ENCODE measurements at places on chromosomes 5 and 9.

DNA sequence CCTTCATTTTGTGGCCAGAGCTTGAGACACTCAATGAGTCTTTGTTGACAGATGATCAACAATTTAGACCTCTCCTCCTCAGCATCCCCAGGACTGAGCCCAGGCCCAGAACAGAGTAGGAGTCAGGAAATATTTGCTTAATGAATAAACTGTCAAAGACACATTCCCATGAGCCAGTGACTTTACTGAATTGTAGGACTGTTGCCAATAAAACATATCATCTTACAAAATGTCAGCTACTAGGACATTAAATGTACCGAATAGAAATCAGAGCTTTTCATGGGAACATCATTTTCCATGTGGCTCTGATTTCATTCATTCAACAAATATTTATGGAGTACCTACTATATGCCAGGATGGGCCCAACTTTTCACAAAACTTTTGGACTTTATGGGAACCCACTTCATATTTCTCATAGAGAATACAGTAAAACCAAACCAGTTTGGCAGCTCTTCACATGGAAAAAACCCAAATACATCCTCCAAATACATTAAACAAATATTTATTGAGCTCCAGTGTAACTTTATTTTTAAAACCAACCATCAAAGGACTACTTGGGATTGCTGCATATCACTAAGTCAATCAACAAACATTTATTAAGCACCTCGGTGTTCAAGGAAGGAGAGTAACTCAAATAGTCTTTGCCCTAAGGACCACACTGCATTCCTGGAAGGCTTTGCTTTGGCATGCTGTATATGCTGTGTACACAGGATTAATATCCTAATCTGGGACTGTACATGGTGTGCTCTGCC is 11.4 kb downstream of the VDAC1 start:
- DNase-seq = no peak

DNA sequence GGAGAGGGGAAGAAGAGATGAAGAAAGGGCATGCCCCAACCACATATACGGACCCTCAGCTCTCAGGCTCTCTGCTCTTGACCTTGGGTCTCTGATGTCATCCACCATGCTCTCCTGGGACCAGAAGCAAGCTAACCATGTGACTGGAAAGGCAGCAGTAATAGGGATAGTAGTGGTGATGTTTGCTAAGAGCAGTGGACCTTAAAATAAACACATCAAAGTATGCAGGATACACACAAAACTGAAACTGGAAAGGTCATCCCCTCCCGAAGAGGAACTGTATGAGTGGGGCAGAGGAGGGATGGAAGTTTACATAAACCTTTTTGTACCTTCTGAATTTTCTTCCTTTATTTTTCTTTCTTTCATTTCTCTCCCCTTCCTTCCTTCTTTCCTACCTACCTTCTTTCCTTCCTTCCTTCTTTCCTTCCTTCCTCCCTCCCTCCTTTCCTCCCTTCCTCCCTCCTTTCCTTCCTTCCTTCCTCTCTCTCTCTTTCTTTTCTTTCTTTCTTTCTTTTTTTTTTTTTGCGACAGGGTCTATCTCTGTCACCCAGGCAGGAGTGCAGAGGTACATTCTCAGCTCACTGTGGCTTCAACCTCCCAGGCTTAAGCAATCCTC is 8.1 kb upstream of the PTPN3 start:
- no peak for DNase-seq

- no peak for DNase-seq
These were observed 11.8 kb downstream of the SLC25A48 start for GRCh38 chr5:135846311-135846710.

DNA sequence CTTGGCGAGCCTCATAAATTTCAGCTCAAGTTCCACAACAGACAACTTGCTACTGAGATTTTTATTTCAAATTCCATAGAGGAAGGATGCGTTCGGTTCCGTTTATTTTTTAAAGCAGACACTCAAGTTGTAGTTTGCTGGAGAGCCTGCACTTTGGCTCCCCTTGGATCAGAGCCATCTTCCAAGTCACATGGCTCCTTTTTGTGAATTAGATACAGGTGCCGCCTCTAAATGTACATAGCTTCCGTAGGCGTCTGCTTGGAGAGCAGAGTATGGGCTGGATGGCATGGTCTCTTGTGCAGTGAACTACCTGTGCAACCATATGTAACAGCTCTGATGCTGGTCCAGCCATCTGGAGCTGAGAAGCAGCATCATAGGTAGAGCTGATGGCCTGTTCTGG is 73.9 kb upstream of the WWC1 start:
- no peak for DNase-seq

- no peak for DNase-seq
These were observed 25.8 kb downstream of the NADK2 start for GRCh38 chr5:36215910-36216309.

DNA sequence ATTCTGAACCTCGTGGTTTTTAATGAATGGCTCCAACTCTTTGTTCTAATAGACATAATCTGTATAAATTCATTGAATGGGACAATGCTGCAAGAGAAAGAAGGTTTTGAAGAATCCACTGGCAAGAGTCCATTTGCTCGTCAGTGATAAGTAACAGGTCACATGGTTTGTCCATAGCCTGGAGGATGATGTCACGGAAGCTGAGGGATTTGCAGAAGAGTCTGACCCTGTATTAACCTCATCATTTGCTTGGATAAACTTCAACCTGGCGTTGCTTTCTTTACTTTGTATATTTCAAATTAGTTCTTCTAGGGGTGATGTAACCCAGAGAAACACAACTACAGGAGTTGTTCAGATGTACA is 197.4 kb downstream of the GAS1 start:
- no peak for DNase-seq

- no peak for DNase-seq
These were observed 611.4 kb downstream of the SEMA5A start for GRCh38 chr5:8934455-8934854.

DNA sequence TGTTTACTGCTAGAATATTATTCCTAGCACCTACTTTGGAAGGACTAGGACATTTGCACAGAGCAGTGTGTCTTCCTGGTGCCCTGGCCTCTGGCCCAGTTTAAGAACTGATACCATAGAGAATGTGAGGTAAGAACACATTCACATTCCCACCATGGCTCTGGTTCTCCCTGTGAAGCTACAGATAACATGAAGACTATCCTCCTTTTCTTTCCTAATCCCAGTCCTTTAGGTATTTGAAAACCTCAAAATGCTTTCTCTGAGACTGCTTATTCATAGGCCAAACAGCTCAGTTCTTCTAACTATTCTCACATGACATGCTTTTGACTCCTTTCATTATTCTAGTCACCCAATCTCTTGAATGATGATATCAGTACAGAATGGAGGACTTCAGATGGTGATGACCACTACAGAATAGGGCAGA is 11.9 kb downstream of the FAM219A start:
- no peak for DNase-seq

All from stimulated activated CD4-positive, alpha-beta T cell treated with anti-CD3 and anti-CD28 coated beads, Interleukin-1b, Interleukin-23, amount 100 ng/mL, for 4 hours (primary cell).